ENCODE measurements at places on chromosomes 2 and 18.

DNA sequence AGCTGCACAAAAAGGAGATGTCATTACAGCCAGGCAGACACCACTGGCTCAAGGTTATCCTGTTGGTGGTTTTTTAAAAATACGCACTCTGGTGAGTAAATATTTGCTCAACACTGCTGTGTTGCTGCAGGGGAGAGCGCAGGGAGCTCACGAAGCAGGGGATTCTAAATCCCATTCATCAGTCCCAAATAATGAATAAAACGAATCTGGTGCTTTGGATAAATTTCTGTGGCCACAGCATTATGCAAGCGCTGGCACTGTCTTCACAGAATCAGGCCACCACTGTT is 256.2 kb downstream of the HDAC4 start:
- peak; percentile 36 for DNase-seq

- DNase-seq: peak; percentile 97
These were observed at the start of gene MEX3C for GRCh38 chr18:51197661-51198424. Gene MEX3C, minus strand, starts transcription at chr18:51197681. Its CDS starts 361 bp downstream, at chr18:51197320.

DNA sequence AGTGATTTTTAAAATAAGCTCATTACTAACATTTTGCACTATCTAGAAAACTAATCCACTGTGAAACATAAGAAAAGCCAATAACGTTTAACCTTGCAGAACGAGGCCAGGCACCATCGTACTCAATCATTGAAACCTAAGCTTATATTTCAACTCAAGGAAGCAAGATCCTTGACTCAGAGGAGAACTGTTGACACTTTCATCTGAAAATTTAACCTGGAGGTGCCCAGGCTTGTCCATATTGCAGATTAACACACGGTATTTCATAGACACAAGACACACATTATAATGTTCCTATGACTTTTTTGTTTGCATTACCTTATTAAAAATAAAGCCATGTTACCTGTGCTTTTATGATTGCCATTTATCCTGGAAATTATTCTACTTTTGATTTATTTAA is 89.6 kb downstream of the ZNF385B start:
- DNase-seq: no peak

- no peak for DNase-seq
These were observed 61.0 kb upstream of the GPR45 start for GRCh38 chr2:105180491-105180972.

DNA sequence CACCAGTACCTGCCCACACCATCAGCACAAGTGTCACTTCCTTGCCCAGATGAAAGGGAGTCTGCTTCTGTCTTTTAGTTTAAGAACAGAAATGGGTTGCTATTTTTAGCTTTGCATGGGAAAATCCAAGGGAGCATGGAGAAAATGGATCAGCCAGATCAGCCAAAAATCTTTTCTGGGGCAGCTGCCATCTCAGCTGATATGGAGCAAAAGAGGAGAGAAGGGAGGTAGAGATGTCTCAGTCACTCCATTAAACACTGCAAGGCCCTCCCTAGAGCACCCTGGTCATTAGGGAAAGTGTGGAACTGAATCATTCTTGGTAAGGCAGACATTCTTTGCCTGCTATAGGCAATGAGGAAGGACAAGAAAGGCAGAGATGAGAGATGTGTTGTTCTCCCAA is 79.9 kb downstream of the CTAGE1 start:
- DNase-seq: no peak

- no peak for DNase-seq
These were observed 1128.6 kb upstream of the CDH2 start for GRCh38 chr18:29305516-29305915.

DNA sequence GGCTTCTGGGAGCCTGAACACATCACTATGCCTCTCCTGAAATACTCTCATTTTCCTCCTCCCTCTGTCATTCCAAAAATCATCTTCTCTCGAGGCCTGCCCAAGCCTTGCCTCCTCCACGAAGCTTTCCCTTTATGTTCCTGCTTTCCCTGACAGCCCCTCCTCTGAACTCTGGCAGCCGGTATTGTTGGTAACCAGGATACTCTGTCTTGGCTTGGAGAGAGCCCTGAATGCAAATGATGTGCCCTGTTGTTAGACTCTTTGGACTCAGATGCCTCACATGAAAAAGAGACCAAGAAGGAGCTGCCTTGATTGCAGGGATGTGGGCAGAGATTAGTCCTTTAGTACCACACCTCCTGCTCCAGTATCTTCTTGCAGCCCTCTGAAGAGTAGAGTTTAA is 138.5 kb upstream of the DLX2 start:
- DNase-seq: no peak

DNA sequence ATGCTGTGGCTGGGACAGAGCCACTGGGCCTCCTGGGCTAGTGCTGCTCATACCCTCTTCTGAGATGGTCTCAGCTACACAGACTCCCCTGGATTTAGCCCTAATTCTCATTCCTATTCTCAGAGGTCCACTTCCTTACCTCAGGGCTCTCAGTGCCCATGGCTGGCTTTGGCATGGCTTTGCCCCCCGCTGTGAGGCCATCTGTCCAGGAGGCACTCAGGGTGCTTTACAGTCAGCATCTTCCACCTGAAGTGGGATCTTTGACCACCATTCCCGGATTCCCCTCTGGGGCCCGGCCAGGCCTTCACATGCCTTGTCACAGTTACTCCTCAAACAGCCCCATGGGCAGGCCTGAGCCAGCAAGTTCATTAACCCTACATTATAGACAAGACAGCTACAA is 161.8 kb downstream of the CELF4 start:
- DNase-seq: no peak

GRCh38 chr2:145687442-145688134 is 1167.7 kb upstream of the ZEB2 start:
- no peak for DNase-seq

DNA sequence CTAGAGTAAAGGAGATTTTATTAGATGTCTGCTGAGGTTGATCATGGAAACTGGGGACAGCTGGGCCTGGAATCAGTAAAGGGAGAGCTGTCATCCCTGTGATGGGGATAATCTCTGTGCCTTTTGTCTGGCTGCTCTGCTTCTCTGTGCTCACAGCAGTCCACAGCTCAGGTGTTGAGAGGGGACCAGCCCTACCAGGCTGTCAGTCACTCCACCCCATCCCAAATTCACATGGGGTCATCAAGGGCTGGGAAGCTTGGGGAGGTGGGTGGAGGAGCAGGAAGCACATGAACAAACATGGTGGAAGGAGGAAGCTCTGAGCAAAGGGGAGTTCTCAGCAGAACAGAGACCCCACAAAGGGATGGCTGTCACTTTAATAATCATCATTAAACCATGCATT is 13.7 kb upstream of the LRRFIP1 start:
- DNase-seq: no peak

DNA sequence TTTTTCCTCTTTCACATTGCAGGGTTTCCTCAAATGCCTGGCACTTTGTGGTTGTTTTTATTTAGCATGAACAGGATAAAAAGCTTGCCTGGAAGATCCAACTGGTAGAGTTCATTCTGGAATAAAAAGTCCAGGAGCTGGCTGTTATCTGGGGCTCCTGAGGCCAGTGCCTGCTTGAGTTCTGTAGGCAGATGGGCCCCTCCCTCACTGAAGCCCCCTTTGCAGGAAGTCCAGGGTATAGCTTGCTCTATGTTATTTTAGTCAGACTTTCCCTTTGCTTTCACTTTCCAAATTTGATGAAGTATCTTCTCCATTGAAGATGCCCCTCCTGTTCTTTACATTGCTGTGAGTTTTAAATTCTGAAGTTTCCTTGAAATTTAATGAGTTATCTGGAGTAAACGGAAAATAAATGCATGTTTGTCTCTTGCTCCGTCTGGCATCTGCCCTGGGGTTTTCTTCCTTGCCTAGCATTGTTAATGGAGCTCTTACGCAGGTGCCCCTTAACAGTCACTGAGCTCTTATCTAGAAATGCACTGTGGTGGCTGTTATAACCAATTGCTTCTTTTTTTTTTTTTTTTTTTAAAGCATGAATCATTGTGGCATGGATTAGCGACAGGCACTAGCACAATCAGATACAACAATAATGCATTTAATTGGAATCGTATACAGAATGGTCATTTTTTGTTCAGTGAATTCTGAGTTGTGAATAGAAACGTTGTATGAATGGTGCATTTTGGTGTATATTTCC is 27.0 kb upstream of the LPIN1 start:
- DNase-seq: no peak

DNA sequence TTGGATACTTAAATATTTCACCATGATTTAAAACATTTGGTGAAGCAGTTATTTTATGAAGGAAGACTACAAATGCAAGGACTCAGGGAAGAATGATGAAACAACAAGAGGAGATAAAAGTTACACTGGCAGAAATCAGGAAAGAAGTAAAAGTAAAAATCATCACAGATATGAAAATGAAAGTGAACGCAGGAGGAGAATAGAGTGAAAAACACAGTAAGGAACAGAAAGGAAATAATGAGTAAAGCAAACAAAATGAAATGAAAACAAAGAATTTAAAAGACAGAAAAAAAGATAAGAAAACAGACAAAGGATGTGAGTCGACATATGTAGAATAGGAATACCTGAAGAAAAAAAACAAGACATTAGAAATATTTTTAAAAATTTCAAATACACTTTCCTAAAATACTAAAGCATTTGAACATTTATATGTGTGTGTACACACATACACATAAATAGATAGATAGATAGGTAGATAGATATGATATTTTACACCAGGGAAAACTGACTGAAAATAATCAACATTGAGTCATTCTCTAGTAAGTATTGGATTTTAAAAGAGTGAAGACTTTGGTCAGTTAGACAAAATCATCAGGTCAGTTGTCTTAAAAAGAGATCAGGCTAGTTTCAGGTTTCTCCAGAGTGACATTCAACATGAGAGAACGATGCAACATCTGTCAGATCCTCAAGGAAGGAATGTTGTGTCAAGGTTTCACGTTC is 12.1 kb upstream of the KDSR start:
- no peak for DNase-seq

DNA sequence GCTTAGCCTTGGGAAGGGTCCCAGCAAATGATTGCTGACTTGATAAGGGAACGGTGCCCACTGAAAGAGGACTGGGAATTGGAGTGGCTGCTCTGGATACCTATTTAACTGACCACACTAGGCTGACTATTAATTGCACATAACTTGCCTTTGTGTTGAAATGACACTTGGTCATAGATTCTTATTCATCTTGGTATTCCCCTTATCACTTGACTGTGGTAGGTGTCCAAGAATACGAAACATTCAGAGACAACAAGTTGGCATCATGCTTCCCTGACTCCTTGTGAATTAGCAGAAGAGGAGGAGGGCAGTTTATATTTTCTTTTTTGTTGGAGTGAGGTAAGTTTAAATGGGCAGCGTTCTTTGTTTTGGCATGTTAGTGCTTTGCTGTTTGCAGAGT is 13.4 kb downstream of the FMNL2 start:
- DNase-seq: no peak

DNA sequence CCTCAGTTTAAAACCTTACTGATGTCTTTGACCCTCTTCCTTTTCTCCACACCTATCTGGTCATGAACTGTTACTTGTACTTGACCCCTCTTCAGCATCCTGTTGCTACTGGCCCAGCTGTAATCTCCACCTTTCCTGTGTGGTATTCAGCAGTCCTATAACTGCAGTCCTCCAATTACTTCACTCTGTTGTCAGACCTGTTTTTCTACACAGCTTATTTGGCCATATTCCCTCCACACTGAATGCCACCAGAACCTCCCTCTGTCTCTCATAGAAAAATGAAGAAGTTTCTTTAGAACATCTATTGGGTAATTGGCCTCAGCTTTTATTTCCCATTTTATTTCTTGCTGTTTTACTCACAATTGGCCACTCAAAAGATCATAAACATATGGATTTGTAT is 155.4 kb downstream of the ASXL3 start:
- DNase-seq: no peak

DNA sequence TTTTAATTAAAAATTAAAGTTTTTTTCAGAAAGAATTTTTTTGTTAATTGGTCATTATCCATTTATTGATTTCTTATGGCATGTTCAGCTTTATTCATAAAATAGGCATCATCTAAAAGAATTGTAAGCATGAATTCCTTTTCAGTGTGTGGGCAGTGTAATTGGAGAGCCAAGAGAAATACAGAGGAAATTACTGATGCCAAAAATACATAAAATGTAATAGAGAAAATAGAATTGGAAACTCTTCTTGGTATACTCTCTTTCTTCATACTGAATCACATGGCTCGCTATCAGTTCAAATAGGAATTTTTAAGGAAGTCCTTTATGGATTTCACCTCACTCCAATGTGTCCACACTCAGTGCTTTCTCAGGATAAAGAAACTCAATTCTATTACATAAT is 663.6 kb upstream of the NRXN1 start:
- DNase-seq: no peak

All from HepG2 (cell line).